ENCODE measurements at places on chromosomes 12 and 14.

DNA sequence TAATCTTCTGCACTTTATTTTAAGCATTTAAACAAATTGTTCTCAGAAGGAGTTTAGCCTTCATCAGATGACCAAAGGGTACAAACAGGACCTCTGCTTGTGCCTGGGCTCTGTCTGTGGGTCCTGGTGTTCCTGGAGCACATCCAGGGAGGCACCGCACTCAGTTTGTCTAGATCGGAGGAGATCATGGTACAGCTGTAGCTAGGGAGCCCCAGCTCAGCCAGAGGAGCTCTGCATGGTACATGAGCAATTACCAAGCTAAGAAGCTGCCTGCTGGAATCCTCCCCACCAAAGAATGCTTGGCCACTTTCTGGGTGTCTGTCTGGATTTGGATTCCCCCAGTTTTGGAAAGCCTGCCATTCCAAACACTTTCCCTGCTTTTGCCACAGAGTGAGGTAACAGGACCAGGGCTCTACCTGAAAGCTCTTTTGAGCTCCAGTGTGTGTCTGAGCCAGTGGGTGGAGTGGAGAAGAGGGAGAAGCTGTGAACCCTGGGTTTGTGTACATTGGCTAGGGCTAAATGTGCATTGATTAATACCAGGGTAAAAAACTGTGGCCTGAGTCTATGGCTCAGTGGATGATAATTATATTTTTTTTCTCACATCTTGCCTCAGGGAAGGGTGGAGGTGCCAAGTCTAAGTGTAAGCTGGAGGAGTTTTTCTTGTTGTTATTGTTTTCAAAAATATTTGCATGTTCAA, 163.7 kb upstream of the IGF1 start:
- no peak for DNase-seq

DNA sequence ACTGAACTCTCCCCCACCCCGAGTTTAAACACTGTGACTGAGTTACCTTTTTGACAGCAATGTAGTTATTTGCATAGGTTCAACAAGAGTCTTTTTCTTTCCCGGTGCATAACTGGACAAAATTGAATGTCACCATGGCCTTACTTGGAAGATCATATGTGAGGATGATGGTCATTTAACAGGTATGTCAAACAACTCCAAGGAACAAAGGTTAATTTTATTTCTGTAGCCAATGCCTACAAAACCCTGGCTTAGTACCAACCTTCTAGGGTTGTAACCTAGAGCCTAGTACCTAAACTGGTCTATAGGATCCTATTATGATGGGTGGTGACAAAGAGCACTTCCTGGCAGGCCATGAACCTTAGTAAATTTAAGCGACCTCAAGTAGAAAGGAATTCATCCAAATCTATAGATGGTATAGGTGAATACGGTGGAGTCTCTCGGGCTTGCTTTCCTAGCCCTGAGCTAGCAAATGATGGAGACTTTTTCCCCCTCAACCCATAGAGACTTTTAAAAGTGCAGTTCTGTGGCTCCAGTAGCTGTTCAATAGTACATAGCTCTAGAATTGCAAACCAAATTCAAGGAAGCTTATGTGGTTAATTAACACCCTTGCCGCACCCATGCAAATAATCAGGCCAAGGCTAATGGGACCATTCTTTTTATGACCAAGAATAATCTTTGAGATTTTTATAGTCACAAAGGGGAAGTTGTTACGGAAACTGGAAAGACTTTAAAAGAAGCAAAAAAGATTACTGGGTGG, 89.0 kb downstream of the SLC38A1 start:
- DNase-seq = no peak

DNA sequence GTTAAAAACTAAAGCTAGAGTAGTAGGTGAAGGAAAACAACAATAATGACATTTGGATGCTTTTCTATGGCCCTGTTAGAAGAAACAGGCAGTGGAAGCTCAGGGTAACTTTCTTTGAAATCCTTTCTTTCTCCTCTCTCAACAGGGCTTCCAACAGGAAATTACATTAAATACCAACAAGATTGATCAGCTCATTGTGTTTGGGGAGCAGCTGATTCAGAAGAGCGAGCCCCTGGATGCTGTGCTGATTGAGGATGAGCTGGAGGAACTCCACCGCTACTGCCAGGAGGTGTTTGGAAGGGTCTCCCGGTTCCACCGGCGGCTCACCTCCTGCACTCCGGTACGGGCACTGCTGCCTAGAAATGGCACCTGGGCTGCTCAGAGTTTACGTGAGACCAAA, 81.5 kb downstream of the ESR2 start:
- no peak for DNase-seq

DNA sequence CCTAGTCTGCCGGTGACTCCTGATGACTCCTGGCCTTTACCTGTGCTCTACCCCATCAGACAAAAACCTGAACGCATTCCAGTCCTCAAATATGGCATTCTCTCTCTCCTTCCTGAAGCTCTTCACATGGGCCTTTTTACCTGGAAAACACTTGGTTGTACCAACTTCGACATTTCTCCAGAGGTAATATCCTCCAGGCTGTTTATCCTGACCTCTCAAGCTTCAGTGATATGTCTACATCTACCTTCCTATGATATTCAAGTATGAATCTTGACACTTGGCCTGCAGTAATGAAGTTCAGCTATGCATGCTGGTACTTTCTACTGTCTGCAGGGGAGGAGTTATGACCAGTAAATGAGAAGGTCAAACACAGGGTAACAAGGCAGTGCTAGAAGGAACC, 901.8 kb downstream of the VRK1 start:
- DNase-seq = no peak

DNA sequence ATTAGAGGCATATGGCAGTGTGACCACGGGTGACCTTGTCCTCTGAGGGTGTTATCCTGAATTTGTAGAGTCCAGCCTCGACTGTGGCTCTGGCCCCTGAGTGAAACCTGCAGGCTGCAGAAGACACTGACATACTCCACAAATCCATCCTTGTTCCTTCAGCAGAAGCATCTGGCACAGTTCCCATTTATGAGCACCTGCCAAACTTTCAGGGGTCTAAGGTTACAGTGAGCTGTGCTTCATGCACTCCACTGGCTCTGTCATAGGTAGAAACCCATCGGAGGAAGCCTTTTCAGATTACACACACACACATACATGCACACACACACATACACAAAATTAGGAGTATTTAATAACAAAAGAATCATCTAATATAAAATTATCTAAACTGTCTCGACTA, 13.6 kb upstream of the NUAK1 start:
- no peak for DNase-seq

- no peak for DNase-seq
Measured at GRCh38 chr12:57627501-57628279, 5.3 kb downstream of the B4GALNT1 start.

- DNase-seq = no peak
Measured at GRCh38 chr12:3562484-3562883, 71.5 kb downstream of the PRMT8 start.

- DNase-seq = no peak
Measured at GRCh38 chr14:64683264-64683663, 21.0 kb upstream of the PLEKHG3 start.

- DNase-seq = no peak
Measured at GRCh38 chr14:77885367-77885766, 85.5 kb downstream of the ADCK1 start.

DNA sequence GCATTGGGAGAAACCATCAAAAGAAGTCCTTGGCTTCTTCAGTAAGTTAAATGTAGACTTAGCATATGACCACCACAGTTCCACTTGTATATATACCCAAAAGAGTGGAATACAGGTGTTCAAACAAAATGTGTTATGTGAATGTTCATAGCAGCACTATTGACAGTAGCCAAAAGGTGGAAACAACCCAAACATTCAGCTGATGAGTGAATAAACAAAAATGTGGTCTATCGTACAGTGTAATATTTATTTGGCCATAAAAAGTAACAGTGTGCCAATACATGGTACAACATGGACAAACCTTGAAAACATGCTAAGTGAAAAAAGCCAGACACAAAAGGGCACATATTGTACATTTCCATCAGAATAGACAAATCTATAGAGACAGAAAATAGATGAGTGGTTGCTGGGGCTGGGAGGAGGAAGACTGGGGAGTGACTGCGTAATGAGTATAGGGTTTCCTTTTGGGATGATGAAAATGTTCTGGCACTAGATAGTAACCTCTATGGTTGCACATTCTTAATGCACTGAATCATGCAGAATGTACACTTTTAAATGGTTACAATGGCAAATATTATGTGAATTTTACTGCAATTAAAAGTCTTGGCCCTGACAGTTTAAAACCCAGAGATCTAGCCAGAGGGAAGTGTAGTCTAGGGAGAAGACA, 5.5 kb downstream of the ERP29 start:
- DNase-seq = no peak

DNA sequence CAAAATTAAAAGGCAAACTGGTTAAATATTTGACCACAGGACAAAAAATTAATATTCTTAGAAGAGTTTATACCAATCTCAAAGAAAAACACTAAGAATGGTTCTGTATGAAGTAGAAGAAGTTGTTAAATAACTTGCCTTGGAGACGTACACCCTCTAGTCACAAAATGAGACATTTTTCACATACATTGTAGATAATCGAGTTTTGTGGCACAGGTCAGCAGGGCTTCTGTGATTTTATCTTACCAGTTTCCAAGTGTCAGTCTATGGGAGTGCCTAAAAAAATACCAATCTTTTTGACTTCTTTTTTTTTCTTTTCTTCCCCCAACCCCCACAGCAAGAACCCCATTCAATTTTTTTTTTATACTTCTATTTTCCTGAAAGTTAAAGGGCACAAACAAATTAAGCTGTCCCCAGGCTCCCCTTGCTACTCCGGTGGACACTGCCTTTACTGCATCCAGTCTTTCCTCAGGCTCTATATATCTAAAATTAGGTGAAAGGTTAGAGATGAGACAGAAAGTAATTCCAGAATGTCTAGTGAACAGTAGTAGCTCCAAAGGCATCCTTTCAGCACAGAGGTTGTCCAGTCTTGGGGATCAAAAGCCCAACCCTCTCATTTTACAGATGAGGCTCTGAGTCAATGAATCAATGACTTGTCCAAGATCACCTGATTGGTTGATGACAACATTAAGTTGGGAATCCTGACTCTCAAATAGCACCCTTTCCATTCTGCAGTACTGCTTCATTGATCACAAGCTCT, 6.2 kb downstream of the LIMA1 start:
- DNase-seq = no peak

DNA sequence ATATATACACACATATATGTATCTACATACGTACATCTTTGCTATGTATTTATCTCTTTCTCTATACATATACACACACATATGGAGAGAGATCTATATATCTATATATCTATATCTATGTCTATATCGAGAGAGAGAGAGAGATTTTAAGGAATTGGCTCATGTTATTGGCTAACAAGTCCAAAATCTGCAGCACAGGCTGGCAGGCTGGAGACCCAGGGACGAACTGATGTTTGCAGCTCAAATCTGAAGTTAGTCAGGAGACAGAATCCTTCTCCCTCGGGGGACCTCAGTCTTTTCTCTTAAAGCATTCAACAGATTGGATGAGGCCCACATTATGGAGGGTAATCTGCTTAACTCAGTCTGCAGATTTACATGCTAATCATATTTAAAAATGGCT, 40.7 kb upstream of the DACT1 start:
- DNase-seq = no peak

DNA sequence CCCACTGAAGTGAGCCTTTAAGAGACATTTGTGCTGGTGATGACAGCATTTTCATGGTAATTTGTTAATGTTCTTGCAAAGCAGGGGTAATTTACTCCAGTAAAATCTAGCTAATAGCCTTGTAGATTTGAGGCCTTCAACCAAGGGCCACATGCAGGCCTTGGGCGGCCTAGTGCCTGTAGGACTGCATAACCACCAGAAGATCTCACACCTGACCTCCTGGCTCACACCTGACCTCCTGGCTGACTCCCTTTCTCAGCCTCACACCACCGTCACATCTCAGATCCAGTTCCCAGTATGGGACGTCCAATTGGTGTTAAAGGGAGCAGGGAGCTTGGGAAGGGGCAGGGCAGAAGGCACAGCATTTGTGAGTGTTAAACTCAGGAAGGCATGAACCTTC, 26.9 kb downstream of the C12orf42 start:
- DNase-seq = no peak

DNA sequence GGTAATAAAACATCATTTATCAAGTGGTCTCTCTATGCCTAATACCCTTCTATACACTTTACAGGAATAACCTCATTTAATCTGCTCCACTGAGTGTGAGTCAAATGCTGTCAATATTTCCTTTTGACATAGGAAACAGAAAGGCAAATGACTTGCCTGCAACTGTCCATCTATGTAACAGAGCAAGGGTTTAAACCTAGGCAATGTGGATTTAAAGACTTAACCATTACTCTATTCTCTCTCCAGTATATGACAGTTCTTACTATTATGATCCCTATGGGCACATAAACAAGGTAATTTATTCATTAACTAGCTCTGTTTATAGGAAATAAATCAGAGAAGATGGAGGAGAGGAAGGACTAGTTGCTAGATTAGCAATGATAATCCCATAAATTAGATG, 70.6 kb downstream of the FSCB start:
- no peak for DNase-seq

GRCh38 chr12:131368668-131369071, 342.2 kb upstream of the SFSWAP start:
- DNase-seq = no peak

- no peak for DNase-seq
Measured at GRCh38 chr12:80161612-80162011, 62.3 kb downstream of the OTOGL start.

DNA sequence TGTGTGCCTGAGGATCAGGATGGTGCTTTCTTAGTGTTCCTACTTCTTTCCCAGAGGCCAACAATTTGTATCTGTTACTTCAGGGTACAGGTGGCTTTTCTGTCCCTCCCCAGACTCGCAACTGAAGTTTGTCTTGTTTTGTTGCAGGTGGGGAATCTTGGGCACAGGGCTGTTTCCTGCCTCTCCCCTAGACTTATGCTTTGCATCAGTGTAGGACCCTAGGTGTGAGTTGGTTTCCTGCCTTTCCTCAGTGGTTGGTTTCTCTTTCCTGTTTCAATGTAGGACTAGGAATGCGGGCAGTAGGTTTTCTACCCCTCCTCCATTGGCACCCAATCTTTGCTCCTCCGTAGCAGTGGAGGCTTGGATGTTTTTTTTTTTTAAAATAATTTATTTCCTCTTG, 87.0 kb downstream of the TRMT5 start:
- DNase-seq = no peak

DNA sequence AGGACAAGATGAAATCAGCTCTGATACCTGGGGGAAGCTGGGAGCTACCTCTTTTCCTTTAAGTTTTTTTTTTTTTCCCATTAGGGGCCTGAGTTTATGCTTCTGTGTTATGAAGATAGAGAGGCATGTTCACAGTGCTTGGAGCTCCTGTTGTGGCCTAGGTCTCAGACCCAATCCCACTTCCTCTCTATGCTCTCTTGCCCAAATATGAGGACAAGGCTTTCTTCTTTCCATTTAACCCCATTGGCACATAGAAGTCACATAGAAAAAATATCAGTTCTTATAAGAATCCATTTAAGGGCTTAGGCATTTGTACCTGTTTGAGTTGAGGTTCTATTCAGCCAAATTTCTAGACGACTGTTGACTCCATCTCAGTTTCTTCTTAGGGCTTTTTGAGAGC, 12.6 kb downstream of the MRPS35 start:
- no peak for DNase-seq

GRCh38 chr12:30515351-30515750, 180.3 kb downstream of the IPO8 start:
- no peak for DNase-seq

- no peak for DNase-seq
Measured at GRCh38 chr14:86912709-86913108, 1080.3 kb downstream of the GALC start.
